Stimulated activated effector memory CD8-positive, alpha-beta T cell treated with anti-CD3 and anti-CD28 coated beads, Interleukin-12 subunit alpha, Interleukin-12 subunit beta, amount 100 ng/mL, for 72 hours (primary cell): ENCODE measurements at places on chromosomes 4 and X.

- DNase-seq, result no peak
These were observed 7.3 kb downstream of the VEGFD start for GRCh38 chrX:15376956-15377355.

DNA sequence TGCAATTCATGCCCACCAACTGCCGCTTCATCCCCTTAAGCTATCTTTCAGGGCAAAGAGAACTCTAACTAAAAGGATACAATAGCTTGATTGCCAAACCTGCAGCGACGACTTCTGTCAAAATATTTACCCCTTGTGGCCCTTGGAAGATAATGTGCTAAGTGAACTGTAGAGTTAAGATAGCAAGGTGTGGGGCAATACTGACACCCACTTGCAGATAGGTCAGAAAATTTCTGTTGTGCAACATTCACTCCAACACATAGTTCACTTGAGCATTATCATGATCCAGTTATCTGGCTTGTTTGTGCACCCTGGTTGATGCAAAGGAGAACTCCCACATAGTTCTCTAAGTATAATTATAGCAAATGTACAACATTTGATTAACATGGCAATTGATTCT lies 55.6 kb downstream of the RHOXF2B start:
- no peak for DNase-seq

DNA sequence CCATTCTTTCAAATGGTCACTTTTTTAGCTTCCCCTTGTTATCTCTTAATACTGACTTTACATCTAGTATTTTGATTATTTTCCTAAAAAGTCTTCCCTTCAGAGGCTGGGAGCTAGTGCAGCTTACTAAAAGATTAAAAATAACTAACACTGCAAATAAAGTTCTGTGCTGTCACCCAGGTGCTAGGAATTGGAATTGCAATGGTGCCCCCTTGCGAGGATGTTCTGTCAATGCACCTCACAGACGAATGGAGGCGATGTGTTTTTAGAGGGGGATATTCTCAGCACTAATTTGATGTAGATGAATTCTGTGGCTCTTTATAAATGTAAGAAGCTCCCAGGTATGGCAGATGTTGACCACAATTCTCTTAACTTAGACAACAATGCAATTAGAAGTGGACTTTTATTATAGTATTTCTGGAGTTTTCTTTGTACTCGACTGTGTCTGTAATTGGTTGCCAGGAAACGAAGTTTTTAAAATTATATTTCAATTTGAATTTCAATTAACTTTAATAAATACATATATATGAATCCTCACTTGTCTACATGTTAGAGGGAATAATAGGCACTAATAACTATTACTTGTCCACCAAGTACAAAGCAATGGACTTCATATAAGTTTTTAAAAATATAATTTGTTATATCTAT lies 22.0 kb upstream of the SMIM31 start:
- DNase-seq, result peak; percentile 12

GRCh38 chr4:8353912-8354453 lies 84.4 kb downstream of the HTRA3 start:
- no peak for DNase-seq

GRCh38 chrX:49958727-49959485 lies 36.5 kb downstream of the CLCN5 start:
- no peak for DNase-seq

DNA sequence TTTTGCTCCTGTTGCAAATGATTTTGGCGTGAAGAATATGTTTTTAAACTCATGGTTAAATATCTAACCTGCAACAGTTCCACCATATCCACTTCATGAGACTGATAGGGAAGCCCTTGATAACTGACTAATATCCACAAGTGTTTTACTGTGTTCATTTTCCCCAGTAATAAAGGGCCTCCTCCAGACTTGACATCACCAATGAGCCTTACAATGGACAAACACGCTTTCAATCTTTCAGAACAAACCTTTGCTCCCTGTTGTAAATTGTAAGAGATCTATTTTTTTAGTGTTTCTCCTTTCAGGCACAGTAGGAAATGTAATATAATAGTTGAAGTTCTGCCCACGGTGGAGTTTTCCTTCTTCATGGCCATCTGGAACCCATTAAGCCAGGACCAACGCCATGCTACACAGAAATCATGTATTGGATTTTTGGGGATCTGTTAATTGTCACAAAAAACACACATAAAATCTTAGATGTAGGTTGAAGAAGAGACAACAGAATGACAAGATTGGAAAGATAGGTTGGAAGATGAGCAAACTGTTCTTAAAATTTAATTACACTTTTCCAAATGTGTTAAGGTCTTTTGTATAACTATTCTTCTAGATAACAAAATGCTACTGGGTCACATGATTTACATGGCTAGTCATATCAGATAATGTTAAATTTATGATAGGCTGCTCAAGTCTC lies 1030.1 kb downstream of the FSTL5 start:
- DNase-seq, result no peak

DNA sequence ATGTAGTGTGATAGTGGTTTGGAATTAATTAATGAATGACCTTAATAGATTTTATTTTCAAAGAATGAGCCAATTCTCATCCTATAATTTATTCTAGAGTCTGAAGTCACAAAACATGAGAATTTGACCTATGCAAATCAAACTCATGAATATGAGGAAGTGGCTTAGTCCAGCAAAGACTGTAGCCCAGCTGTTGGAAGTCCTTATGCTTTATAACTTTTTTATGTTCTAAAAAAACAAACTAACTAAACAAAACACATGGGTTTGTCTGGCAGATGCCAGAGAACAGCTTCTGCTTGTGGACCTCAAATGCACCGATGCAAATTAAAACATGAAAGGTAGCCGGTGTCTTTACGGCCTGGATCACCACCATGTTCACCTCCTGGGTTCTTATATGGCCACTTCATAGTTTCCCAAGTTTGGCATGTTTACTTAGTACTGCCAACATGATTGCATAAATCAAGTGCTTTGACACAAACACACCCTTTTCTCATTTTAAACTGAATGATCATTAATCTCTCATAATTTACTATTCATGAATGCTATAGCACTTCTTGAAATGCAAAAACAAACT lies 277.4 kb downstream of the PAPSS1 start:
- DNase-seq, result no peak

DNA sequence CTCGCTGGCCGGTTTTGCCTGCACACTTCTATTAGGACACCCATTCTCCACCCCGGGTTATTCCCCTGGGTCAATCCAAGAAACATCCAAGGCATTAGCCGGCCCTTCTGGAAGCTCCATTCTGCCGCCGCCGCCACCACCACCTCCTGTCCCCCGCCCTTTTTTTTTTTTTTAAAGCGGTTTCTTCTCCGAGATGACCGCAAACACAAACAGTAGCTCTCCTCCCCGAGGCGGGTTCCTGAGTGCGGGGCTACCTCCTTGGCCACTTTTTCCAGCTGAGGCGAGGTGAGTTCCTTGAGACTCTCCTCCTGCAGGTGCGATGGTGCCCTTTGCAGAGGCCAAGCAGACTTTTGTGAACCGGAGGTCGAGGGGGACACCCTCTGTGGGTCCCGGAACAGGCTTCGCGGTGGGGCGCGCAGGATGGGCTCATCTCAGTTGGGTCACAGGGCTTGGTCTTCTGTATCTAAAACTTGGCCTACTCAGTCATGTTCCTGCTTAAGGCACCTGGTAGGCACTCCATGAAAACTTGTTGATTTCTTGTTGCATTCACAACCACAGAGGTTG lies 930 bp downstream of the NWD2 start:
- no peak for DNase-seq

DNA sequence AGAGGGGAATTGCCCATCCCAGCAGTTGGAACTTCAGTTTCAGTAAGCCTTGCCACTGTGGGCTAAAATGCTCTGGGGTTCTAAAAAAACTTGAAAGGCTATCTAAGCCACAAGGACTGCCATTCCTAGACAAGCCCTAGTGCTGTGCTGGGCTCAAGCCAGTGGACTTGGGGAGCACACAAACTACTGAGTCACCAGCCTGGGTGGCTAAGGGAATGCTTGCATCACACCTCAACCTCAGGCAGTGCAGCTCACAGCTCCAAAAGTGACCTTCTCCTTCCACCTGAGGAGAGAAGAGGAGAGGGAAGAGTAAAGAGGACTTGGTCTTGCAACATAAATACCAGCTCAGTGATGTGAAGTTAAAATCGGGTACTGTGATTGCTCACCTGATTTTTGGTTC lies 116.7 kb upstream of the GLRA2 start:
- no peak for DNase-seq

- DNase-seq, result no peak
These were observed 182.0 kb downstream of the MGST2 start for GRCh38 chr4:139847602-139848001.

GRCh38 chr4:107444-108429 lies 16.6 kb upstream of the ZNF718 start:
- no peak for DNase-seq

DNA sequence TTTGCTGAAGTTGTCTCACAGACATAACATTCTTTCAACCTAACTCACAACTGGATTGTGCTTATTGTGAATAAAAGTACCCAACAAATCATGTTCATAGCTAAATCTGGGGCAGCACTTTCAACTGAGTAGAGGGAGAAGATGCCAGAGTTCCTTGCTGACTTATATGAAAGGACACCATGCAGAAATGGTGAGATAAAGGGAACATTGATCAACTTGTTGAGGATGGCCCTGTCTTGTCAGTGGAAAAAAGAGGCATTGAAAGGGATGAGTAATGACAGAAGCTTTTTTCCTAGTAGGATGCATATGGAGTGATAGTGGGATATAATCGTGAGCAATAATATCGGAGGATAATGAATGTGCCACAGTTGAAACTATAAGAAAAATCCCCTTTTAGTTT lies 221.7 kb downstream of the ARHGAP24 start:
- no peak for DNase-seq

DNA sequence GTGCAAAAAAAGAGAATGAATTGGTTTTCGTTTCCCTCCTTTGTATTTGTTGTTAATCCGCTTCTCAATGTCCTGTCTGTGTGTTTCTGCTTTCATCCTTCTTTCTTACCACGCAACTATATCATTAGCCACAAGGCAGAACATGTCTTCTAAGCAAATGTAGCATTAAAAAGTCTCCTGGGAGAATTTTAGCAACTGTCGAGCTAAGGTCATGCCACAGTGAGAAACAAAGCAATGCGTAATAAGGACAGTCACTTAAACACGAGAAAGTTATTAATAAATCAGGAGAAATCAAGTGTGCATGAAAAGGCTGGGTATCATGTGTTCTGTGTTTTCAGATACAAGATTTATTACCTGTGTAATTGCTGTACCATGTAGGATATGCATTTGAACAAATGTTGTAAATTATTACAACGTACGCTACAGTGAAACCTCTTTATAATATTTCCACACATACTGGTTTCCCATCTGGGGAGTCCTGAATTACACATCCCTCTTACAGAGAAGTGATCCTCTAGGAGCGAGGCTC lies 890.8 kb downstream of the TRIML1 start:
- DNase-seq, result no peak

GRCh38 chr4:109434007-109434971 lies 674 bp downstream of the SEC24B start:
- peak; percentile 68 for DNase-seq

DNA sequence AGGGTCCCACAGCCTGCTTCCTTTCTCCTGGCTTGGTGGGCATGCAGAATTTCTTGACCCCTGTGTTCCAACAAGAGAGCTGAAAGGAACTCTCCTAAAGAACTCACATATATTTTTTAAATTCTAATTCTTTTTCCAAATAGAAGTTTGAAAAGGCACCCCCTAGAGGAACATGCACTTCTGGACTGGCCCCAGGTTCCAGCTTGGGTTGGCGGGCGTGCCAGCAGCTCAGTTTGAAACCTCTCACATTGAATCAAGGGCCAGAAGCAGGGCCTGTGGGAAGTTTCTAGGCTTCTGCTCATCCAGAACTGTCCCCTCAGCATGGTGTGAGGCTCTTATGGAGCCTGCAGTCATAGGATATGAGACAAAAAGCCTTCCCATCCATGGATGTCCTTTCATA lies 132.6 kb downstream of the ATG4A start:
- DNase-seq, result no peak

GRCh38 chrX:8201896-8202331 lies 30.8 kb upstream of the VCX2 start:
- no peak for DNase-seq

- DNase-seq, result no peak
These were observed 99.4 kb downstream of the C4orf51 start for GRCh38 chr4:145779319-145779801.

- DNase-seq, result no peak
These were observed 8.7 kb downstream of the HNRNPH2 start for GRCh38 chrX:101416691-101417090.
